ENCODE measurements at places on chromosomes 4 and X.

GRCh38 chr4:40020221-40020620 lies 36.4 kb upstream of the N4BP2 start:
- no peak for DNase-seq

GRCh38 chrX:47960406-47960805 lies 43.4 kb downstream of the ZNF182 start:
- DNase-seq = no peak

DNA sequence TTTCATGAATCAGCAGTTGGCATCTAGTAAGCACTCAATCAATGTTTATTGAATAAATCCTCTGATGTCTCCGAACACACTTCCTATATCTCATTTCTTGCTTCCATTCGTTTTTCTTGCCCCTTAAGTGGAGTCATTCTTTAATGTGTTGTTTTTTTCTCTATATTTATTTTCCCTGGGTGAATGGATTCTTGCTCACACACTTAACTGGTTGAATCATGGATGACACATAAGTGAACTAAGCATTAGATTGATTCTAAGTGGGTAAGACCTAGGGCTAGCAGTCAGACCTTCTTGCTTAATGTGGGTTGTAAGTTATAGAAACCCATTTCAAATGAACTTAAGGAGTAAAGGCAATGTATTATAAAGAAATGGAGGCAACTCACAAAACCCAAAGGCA lies 111.1 kb downstream of the RTL3 start:
- no peak for DNase-seq

DNA sequence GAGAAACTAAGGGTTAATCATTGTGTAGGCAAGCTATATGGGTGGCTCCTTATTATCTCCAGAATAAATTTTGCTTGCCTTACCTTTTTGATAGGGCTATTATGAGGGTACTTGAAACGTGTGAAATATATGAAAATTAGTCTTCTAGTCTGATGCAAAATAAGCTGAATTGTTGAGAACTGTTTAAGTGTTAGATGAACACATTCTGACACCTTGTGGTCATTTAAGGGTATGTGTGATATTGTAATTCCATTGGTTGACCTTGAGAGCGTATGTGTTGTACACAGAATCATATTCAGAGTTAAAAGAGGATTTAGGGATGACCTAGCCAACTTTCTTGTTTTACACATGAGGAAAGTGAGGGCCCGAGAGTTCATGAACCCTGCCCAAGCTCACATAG lies 44.6 kb upstream of the LINC00632 start:
- DNase-seq = no peak

- no peak for DNase-seq
Observed at GRCh38 chrX:68724531-68725020, 77.1 kb downstream of the STARD8 start.

DNA sequence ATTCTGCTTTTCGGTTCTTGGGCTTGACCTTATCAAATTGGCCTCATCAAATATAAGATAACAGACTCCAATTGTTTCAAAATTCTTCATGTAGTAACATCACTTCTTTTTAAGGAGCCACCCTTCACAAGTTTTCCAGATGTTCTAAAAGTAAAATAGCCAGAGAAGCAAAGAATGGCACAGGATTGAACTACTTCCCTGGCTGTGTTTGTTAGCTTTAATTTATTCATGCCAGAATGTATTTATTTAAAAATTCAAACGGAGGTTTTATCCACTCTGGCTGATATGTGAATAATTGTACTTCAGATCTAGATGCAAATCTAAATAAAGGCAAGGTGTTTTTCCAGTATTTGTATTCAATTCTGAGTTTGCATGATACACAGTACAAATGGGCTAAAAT lies 581.3 kb upstream of the TENM3 start:
- no peak for DNase-seq

- DNase-seq = no peak
Observed at GRCh38 chr4:180636696-180637404, 1606.4 kb upstream of the TENM3 start.

DNA sequence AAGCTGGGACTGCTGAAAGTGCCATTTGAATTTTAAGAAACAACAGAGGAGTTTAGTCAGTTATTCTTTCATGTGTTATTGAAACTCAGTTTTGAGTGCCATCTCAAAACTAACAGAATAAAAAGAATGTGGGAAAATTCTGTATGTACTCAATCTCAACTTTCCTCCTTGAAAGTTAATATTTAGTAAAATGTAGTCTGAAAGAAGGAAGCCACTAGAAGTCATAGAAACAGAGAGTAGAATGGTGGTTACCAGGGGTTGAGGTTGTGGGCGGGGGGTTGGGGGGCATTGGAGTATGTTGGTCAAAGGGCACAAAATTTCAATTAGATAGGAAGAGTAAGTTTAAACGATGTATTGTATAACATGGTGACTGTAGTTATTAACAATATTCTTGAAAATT lies 628.3 kb upstream of the MAGEB2 start:
- DNase-seq = no peak

- DNase-seq = no peak
Observed at GRCh38 chr4:182147391-182147790, 95.8 kb upstream of the TENM3 start.

GRCh38 chr4:42327323-42327722 lies 70.0 kb upstream of the SHISA3 start:
- DNase-seq = no peak

- no peak for DNase-seq
Observed at GRCh38 chr4:75786938-75787337, 62.6 kb downstream of the USO1 start.

DNA sequence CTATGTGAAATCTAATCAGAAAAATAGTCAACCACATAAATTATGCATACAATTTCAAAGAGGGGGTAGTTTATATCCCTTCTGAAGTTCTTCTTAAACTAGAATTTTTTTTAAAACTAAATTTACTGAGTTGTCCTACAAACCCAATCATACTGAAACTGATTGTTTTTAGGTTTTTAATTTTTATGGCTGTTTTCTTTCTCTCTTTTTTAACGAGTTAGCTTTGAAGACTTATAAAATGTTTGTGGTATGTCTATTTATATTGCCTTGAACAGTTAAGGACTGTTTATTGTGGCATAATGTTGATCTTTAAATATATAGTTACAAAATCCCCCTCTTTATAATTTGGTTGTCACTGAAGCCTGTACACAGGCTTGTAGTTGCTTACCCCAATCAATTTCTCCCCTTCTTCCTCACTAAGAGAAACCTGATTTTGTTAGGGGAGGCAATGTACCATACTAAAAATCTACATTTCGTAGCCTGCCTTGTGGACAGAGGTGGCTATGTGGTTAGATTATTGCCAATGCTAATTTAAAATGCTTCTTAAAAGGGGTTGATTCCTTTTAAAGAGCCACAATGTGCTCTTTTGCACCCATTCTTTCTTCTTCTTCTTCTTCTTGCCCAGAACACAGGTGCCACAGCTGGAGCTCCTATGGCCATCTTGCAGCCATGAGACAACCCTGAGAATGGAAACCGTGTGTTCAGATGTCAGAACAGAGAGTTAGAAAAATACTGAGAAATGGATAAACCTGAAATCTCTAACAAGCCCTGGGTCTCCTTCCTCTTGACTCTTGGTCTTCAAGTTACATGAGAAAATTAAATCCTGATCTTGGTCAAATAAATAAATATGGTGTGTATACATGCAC lies 102.7 kb upstream of the ZNF827 start:
- DNase-seq = no peak

DNA sequence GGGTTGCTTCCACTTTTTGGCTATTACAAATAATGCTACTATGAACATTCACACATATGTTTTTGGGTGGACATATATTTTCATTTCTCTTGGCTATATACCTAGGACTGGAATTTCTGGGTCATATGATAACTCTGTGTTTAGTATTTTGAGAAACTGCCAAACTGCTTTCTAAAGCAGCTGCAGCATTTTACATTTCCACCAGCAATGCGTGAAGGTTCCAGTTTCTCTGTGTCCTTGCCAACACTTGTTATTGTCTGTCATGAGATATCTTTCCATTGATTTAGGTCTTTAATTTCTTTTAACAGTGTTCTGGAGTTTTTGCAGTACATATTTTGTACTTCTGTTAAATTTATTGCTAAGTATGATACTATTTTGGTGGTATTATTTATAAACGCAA lies 48.3 kb downstream of the CLCN5 start:
- no peak for DNase-seq

- no peak for DNase-seq
Observed at GRCh38 chr4:34183926-34184325, 2060.4 kb downstream of the ARAP2 start.

- DNase-seq = no peak
Observed at GRCh38 chr4:110248100-110248499, 49.7 kb upstream of the ELOVL6 start.

GRCh38 chr4:159363361-159363760 lies 260.5 kb downstream of the RAPGEF2 start:
- no peak for DNase-seq

- no peak for DNase-seq
Observed at GRCh38 chr4:93084599-93085305, 743.8 kb upstream of the ATOH1 start.

DNA sequence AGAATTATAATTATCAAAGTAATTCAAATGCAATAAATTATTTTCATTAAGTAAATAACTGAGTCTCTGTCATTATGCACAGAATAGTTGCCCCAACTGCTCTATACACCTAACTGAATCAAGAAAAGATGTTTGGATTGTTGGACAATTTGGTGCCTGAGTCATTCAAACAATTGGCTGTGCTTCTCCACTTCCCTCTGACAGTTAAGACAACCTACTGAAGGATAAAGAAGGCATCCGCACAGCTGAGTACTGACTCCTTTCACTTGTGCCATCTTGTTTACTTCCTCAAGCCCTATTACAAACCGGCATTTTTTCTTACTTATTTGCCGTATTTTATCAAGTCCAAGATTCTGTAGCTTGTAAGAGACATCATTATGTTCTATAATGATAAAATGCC lies 110.6 kb upstream of the C1QTNF7 start:
- DNase-seq = peak; percentile 6

GRCh38 chr4:76745240-76745639 lies 152.7 kb downstream of the SOWAHB start:
- DNase-seq = peak; percentile 52

- DNase-seq = no peak
Observed at GRCh38 chr4:119471259-119471658, 149.3 kb upstream of the FABP2 start.

GRCh38 chr4:38856046-38856445 lies 571 bp downstream of the TLR6 start:
- DNase-seq = no peak

DNA sequence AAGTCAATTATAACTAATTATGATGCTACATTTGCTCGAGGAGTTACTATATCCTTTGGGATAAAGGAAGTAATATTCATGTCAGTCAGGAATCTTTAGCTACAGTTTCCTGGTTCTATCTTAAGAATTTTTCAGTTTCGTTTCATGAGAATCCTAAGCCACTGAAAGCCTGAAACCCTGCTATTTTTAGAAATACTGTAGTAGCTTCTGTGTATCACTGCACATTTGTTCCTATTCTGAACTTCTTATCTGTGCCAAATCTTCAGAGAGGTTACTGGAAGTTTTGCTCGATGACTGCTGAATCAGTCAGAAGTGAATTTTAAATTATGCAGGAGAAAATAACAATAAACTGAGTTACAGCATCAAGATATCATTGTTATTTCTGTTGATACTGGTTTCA lies 249.2 kb downstream of the TENM3 start:
- DNase-seq = peak; percentile 49

GRCh38 chr4:121860121-121860520 lies 10.2 kb downstream of the BBS7 start:
- DNase-seq = peak; percentile 2

DNA sequence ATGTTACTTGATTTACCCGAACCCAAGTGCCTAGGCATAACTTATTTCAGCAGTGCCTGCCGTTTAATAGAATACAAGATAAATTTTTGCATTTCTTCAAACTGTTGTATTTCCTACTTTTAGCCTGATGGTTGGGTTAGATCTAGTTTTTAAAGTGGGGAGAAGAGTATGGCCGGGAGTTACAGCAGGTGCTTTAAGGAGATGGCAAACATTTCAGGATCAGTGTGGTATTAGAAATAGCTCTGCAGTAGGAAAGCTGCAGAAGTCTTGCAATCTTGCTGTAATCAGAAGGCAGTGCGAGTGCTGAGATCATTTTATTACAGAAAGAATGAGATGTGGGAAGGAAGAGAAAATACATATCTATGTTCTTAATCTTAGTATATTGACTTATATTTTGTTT lies 977.8 kb upstream of the TENM3 start:
- DNase-seq = no peak

DNA sequence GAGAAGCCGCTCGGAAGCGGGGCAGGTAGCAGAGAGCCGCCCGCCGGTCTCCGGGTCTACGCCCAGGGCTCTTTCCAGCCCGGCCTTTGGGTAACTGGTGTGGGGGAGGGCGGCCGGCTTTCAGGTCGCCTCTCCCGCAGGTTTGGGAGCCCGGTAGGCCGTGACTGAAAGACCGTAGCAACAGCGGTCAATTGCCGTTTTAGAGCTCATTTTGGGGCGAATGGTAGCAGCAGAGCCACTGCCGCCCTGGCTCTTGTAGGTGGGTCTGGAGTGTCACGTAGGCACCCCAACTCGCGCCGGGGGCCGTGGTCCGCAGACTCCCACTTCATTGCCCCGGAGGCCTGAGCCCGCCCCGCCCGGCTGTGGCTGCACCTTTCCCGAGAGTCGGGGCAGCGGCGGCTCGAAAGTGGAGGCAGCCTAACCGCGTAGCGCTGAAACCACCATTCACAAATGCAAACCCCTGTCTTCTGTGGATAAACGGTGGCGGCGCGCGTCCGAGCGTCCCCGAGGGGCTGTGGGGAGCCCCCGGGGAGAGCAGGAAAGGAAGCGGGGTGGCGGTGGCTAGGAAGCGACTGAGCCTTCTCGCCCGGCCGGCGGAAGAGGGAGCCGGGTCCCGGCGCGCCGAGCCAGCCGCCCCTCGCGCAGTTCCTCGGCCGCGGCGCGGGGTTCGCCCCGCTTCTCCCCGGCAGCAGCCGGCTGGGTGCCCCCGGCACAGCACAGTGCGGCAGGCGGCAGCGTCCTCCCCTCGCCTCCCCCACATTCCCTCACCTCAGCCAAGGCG lies 2185.1 kb upstream of the TENM3 start:
- DNase-seq = no peak

DNA sequence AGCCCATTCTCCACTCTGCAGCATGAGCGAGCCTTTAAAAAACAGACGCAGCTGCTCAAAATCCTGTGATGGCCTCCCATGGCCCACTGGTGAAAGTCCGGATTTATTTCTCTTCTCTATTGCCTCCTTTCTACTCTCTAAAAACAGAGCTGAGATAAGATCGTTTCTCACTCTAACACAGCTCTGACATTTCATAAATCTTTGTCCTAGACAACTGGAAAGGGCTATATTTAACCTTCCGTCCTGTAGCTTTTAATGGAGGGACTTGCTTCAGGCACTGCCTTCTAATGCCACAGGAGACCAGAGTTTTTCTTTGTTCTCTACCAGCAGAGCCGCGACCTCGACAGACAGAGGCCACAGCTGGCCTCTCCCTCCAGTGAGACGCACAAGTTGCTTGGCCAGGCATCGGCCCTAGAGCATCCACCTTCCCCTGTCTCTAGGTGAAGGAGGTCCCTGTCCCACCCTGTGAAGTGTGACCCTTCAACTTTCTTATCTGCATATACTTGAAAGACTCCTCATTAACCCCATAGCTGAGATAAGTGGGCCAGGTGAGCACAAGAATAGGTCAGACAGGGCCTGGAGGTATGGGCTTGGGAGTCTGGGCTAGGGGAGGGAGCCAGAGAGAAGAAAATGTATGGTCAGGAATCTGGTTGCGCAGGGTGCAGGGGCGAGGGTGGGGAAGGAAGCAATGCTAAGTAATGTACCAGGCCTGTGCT lies 50.0 kb downstream of the RTL5 start:
- no peak for DNase-seq

All from fibroblast of gingiva (primary cell).